Smooth muscle cell of bladder (primary cell): ENCODE measurements at places on chromosomes 16 and 17. TPM values are rescaled to one million over a fixed set of nuclear protein-coding genes. Genes with fewer than 3 reads are reported as not detected.

Gene PRRT2
- total RNA-seq, result 0.92 and 1.3 TPM in 2 replicates

Gene TBC1D3
- not detected in 2 replicates for total RNA-seq

Gene TACO1
- 14.5 and 15.6 TPM in 2 replicates for total RNA-seq

Gene GAS2L2
- under 0.01 and 0.09 TPM in 2 replicates for total RNA-seq

Gene KRTAP4-9
- total RNA-seq, result not detected in 2 replicates

Gene WWOX
- 15.9 and 23.5 TPM in 2 replicates for total RNA-seq

Gene SLC16A11
- total RNA-seq, result 0.28 TPM in 2 replicates

Gene HELZ
- total RNA-seq, result 37.8 and 44.7 TPM in 2 replicates

Gene HSPB9
- not detected in 2 replicates for total RNA-seq

Gene KRT40
- total RNA-seq, result not detected in 2 replicates

Gene ITGB4
- total RNA-seq, result 0.28 TPM in 2 replicates

Gene SPIRE2
- total RNA-seq, result 0.55 and 1.00 TPM in 2 replicates

Gene TMEM238L
- total RNA-seq, result not detected in 2 replicates

Gene FGF11
- 0.71 and 3.4 TPM in 2 replicates for total RNA-seq

Gene C17orf67
- total RNA-seq, result 0.71 and 0.74 TPM in 2 replicates

Gene RND2
- 0.92 and 1.00 TPM in 2 replicates for total RNA-seq

Gene CCP110
- total RNA-seq, result 6.2 and 6.3 TPM in 2 replicates

Gene GRIN2A
- under 0.01 TPM in 1 of 2 replicates, not detected in the other for total RNA-seq

Gene CPNE7
- 3.6 and 4.0 TPM in 2 replicates for total RNA-seq

Gene TMEM114
- total RNA-seq, result not detected in 2 replicates

Gene TNRC6C
- total RNA-seq, result 3.1 and 3.4 TPM in 2 replicates
